ENCODE measurements at places on chromosomes 4 and X.
A peak's percentile ranks its signal among the peaks of the same experiment; 100 is the strongest.

GRCh38 chr4:147535124-147535523 lies 54.2 kb downstream of the EDNRA start:
- no peak for DNase-seq

DNA sequence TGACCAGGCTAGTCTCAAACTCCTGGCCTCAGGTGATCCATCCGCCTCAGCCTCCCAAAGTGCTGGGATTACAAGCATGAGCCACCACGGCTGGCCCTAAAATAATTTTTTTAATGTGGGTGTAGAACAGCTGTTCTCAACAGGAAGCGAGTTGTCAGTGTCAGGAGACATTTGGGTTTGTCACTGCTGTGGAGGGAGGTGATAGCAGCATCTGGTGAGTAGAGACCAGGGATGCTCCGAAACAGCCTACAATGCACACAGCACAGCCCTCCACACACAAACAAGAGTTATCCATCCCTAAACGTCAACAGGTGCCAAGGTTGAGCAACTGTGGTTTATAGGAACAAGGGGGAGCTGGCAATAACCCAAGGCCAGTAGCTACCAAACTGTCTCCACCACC lies 243.4 kb upstream of the STS start:
- DNase-seq = no peak

GRCh38 chr4:86706923-86707597 lies 112.9 kb downstream of the PTPN13 start:
- DNase-seq = no peak

GRCh38 chrX:110321670-110322069 lies 3.8 kb upstream of the AMMECR1 start:
- DNase-seq = no peak

DNA sequence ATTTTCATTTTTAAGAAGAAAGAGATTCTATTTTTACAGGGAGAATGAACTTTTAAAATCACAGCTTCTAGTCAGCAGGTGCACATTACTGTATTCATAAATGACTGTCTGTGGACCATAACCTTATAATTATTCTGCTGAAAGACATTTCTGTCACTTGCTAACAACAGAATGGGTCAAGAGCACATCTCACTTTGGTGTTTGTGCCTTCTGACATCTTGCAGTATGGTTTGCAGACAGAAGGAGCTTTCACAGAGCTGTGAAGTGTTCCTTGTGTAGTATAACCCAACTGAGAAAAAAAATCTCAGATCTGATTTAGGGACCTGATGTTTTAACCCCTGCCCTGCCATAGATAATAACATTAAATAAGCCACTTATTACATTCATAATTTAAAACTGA lies 131.4 kb upstream of the CTSO start:
- DNase-seq = no peak

DNA sequence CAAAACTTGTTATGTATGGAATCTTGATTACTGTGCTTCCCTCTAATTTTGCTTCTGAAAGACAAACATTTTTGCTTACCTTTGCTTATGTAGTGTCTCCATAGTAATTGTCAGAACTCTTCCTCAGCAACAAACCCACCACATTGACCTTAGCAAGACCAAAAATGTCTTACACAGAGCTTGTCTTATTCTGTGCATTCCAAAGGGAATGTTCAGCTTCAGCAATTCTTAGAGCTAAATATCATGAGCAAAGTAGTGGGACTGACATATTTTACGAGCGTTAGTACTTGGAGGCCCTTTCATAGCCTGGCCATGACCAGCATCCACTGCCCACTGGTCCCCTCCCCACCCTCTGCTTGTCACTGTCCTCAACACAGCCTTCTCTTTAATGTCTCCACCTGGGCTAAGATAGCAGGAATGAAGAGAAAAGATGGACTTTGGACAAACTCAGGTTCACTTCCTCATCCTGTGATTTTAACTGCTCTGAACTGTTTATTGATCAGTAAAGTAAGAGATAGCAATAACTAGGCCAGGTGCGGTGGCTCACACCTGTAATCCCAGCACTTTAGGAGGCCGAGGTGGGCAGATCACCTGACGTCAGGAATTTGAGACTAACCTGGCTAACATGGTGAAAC lies 15.5 kb upstream of the SH3D19 start:
- no peak for DNase-seq

GRCh38 chrX:18468599-18468998 lies 43.2 kb downstream of the CDKL5 start:
- DNase-seq = no peak

DNA sequence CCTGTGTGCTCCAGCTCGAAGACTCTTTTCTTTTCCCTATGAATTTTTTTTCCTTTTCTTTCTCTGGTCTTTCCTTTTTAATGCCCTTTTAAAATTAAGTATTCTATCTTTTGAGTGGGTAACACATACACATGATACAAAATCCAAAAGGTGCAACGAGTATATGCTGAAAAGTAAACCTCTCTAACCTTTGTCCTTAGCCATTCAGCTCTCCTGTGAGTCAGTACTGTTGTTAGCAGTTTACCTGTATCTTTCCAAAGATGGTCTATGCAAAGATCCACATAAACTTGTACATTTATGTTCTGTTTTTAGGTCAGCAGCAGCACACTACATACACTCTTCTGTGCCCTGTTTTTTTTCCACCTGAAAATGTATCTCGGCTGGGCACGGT lies 28.7 kb downstream of the SLC25A43 start:
- no peak for DNase-seq

GRCh38 chr4:128424527-128425497 lies 137.2 kb upstream of the PGRMC2 start:
- no peak for DNase-seq

DNA sequence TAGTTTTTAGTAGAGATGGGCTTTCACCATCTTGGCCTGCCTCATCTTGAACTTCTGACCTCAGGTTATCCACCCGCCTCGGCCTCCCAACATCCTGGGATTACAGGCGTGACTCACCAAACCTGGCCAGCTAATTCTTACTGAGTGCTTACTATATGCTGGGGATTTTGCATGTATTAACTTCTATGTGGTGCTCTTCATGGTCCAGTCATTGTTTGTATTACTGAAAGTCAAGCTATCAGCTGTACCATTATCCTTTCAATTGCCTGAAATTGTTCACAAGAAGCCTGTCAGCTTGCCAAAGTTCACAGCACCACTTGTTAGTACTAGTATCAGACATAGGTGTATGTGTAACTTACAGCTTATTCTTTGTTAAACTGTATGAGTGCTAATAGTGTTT lies 1272.1 kb downstream of the ARAP2 start:
- no peak for DNase-seq

GRCh38 chr4:25875281-25875745 lies 12.5 kb upstream of the SEL1L3 start:
- DNase-seq = no peak

GRCh38 chr4:3220476-3221183 lies 28.3 kb upstream of the MSANTD1 start:
- no peak for DNase-seq

- no peak for DNase-seq
Observed at GRCh38 chr4:26075583-26075982, 161.6 kb downstream of the SMIM20 start.

- no peak for DNase-seq
Observed at GRCh38 chr4:720111-720860, 14.7 kb downstream of the PCGF3 start.

DNA sequence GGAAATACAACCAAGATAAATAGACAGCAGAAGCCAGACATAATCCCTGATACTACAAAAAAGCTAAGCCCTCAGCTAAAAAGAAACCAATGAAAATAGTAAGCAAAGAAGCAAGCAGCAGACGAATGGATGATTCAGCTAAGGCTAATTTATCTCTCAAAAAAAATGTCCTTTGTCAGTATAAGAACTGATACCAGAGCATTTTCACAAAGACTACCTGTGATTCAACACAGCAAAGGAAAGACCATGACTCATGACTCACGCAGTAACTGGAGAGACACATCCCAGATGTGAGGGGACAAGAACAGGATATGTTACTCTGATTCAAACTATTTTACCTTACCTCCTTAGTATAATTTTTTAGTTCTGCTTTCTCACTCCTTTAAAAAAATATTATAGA lies 22.7 kb upstream of the TMPRSS11F start:
- no peak for DNase-seq

DNA sequence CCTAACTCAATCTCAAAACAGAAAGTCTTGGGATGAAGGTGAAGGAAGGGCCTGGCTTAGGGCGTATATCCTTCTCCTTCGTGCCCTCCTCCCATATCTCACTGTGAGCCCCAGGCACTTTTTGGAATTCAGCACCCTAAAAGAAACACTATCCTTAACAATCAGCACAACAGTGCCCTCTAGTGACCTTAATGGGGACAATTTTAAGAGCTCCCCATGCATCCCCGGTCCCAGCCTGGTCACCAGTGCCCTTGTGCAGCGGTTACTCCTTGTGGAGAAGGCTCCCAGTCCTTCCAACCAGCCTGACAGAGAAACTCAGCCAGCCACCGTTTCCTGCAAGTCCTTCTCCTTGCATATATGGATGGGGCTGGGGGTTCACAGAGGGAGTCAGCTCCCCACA lies 4.2 kb downstream of the PAK3 start:
- DNase-seq = peak; percentile 6

DNA sequence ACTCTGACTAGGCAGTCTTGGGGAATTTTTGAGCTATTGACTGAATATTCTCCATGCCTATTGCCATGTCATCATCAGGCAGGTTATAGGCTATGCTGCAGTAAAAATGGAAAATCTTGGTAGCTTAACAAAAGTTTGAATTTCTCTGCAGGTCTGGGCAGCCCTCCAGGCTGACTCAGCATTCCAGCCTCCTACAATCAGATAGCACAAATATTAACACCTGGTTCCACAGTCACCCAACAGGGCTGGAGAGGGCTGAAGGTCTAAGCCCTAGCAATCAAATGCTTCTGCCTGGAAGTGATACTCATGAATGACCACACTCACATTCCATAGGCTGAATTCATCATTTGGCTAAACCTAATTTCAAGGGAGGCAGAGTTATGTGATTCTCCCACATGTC lies 9.6 kb upstream of the PPP3CA start:
- DNase-seq = peak; percentile 89

- DNase-seq = no peak
Observed at GRCh38 chr4:108130955-108131354, 37.8 kb downstream of the LEF1 start.

DNA sequence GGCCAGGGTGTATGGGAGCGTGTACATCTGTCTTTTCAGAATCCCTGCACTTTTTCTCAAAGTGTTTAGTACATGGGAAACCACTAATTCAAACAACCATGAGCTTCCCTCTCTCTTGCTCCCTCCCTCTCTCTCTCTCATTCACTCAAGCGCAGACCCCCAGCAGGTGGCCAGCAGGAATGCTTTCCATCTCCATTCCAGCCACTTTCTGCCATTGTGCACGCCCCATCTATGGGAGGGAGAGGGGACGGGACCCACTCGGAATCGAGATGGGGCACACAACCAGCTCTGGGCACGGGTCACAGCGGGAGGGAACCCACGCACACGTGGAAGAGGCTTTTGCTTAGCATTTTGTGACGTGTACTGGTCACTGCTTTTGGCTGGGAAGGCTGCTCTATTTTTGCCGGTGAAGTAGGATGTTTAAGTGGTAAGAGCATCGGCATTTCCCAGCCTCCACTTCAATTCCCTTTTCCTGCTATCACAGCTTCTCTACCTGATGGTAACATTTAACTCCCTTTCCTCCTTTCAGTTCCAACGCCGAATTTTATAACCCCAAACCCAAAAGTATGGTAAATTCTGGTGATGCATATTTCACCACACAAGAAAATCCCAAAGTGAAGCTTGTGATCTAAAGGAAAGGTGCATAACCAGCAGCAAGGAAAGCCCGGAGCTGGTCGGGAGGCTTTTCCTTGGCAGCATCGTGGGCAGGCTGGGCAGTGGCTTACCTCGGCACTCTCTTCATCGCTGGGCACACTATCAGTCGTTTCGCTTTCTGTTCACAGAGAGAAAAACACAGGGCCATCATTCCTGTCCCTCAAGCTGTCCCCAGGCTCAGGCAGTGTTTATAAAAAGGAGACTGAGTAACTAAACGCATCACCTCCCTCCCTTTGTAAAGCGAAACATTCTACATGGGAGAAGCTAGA lies 84.1 kb downstream of the IRF2 start:
- no peak for DNase-seq

GRCh38 chr4:151953312-151953711 lies 192.5 kb upstream of the GATB start:
- DNase-seq = no peak

GRCh38 chr4:864456-865120 lies 38.7 kb upstream of the CPLX1 start:
- no peak for DNase-seq

DNA sequence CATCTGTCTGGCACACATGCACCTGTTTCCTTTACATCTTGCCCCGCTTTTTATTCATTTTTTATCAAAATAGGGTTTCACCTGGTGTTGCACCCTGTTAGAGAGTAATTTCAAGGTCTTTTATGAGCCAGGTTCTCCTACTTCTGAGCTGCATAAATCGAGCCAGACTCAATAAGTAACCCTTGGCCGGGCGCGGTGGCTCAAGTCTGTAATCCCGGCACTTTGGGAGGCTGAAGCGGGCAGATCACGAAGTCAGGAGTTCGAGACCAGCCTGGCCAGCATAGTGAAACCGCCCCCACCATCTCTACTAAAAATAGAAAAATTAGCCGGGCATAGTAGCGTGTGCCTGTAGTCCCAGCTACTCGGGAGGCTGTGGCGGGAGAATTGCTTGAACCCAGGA lies 1.0 kb upstream of the PPP2R3B start:
- no peak for DNase-seq

DNA sequence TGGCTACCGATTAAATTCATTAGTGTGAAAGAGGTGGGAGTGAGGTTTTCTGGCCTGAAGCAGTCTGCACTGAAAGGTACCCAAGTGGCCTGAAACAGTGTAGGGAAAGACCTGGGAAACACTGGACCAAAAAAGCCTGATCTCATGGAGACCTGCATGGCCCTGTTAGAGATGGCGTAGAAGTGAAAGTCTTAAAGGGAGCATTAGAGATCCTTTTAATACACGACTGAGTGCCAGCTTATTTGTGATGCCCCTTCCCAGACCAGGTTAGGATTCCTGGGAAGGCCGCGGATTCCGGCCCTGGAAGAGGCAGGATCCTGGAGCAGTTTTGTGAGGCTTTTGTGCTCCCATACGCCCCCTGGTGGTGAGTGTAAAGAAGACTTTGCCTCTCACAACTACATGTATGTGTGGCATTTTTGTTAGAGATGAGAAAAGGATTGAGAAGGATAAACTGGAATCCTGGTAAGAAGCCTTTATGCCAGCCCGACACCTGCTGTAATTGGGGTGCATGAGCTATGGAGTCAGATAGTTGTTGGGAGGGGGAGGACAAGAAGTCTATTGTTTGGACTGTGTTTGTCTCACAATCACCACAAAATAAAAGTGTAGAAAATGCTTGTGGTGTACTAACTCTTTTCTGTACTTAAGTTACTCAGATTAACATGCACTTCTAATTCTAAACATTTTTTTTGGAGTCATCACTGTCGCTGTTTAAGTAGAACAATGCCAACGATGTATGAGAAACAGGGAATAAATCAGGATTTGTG lies 54.0 kb downstream of the JADE1 start:
- peak; percentile 56 for DNase-seq

- no peak for DNase-seq
Observed at GRCh38 chr4:175787948-175788347, 24.1 kb downstream of the GPM6A start.

DNA sequence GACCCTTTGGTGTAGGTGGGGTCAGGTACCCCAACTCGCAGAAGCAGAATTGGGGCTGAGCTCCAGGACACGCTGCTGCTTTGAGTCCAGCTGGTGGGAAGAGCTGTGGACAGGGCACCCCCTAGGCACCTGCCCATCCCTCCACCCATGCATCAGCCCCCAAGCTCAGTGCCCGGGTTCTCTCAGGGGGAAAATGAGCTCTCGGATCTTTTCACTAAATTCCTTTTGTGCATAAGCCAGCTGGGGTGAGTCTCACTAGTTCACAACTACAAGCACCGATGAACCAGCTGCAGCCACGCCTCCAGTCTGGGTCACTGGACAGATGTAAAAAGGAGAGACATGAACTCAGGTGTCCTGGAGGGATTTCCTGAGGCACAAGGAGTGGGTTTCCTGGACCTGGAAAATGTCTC lies 286.8 kb downstream of the CRLF2 start:
- no peak for DNase-seq

All from HFF-Myc (cell line).